ENCODE measurements at places on chromosomes 12 and 14.

GRCh38 chr12:122844366-122844971 lies 9.2 kb downstream of the HIP1R start:
- DNase-seq: no peak

GRCh38 chr12:113244478-113244958 lies 23.3 kb downstream of the TPCN1 start:
- DNase-seq: no peak

DNA sequence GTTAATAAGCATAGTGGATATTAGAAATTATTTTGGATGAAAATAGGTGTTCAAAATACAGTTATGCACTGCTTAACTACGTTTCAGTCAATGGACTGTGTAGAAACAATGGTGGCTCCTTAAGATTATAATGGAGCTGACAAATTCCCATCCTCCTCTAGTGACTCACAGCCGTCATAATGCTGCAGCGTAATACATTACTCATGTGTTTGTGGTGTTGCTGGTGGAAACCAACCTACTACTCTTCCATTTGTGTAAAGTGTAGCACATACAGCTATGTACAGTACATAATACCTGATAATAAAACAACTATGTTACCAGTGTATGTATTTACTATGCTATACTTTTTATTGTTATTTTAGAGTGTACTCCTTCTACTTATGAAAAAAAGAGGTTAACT lies 111.2 kb upstream of the TMCC3 start:
- DNase-seq: no peak

DNA sequence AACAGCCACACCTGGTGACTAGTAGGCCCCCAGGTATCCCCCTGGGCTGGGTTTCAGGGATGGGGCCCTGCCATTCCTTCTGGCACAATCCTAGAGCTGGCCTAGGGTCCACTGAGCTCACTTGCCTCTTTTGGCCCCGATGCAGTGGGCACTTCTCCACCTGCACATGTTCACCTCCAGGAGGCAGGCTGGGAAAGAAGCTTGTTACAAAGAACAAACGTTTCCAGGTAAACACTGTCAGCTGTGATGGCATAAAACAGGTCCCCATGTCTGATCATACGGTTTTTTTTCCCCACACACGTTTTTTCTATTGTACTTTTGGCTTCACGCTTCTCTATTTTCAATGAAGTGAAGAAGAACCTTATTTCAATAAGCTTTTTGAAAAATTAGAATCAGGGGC lies 15.8 kb upstream of the HVCN1 start:
- DNase-seq: no peak

- DNase-seq: no peak
Measured at GRCh38 chr12:1851151-1851701, 30.9 kb downstream of the LRTM2 start.

DNA sequence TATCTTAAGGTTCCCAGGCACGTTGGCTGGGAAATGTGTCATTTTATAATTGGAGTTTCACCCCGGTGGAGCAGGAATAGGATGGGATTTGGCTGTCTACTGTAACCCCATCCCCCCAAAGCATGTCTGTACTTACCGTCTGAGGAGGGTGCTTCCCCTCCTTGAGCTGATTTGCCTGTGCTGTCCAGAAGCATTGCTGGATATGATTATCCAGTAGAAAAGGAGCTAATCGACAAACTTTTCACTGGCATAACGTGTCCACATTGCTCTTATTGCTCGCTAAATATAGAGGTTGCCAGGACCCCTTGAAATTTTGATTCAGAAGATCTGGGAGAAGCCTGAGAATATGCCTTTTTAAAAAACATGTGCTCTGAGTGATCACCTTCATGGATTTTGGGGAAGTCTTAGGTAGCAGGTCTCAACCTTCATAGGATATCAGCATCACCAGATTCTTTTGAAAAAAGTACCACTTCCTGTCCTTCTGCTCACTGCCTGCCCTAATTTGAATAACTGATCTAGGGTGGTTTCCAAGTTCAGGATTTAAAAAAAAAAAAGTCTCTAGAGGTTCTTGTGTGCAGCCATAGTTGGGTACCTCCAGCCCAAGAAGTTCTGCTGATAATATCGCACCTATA lies 80.4 kb upstream of the KCNA1 start:
- no peak for DNase-seq

- DNase-seq: no peak
Measured at GRCh38 chr12:105480162-105480561, 149.7 kb downstream of the C12orf75 start.

- DNase-seq: no peak
Measured at GRCh38 chr12:42235426-42235825, 2.6 kb downstream of the YAF2 start.

DNA sequence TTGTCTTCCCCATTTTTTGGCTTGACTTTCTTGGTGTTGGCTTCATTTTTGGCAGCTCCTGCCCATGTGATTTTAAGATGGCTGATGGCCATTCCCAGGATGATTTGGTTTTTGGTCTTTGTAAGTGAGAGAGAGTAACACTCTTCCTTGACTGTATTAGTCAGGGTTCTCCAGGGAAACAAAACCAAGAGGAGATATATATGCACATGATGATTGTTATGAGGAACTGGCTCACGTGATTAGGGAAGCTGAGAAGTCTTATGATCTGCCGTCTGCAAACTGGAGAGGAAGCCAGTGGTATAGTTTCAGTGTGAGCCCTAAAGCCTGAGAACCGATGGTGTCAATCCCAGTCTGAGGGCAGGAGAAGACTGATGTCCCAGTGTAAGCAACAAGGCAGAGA lies 146.6 kb downstream of the NRXN3 start:
- no peak for DNase-seq
